SHP77 treated with DMSO at 0.1 percent for 48 hours (cell line): ENCODE measurements at places on chromosomes 12 and 14.

DNA sequence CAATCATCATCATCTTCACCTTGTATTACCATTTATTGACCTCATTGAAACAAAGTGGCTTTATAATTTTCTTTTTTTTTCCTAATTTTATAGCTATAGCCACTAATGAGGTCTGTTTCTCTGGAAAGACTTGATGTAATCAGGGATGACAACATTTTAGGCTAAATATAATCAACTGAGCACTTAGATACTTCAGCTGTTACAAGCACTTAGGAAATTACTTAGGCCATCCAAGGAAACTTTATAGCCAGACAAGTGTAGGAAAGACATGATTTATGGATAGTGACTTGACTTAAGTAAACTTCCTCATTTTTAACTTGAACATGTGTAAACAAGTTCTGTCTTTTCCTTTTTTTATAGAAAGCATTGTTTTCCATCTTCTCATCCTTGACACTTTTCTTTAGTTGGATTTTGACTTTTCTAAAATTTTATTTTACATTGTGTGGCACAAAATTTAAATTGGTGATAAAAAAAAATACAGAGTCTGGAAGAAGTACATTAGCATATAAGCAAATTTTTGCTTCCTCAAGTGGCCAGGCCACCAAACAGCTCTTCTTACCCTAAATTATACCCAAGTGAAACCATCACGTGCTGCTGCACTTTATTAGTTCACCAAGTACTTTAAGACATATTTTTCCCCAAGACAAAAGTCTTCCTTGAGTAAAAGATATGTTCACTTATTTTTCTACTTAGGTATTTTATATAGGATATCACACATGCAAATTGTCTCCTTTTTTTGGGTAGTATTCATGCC lies 15.1 kb downstream of the CPNE8 start:
- DNase-seq = no peak

- no peak for DNase-seq
Measured at GRCh38 chr12:5996459-5996858, 51.4 kb upstream of the ANO2 start.

GRCh38 chr12:94374124-94374523 lies 85.5 kb downstream of the CEP83 start:
- DNase-seq = no peak

- DNase-seq = no peak
Measured at GRCh38 chr12:71641390-71641789, 22.3 kb downstream of the ZFC3H1 start.

GRCh38 chr12:82810568-82810967 lies 123.9 kb downstream of the TMTC2 start:
- DNase-seq = no peak

- no peak for DNase-seq
Measured at GRCh38 chr14:75331471-75331870, 52.8 kb downstream of the FOS start.

- no peak for DNase-seq
Measured at GRCh38 chr14:68910540-68910939, 68.6 kb downstream of the ACTN1 start.

DNA sequence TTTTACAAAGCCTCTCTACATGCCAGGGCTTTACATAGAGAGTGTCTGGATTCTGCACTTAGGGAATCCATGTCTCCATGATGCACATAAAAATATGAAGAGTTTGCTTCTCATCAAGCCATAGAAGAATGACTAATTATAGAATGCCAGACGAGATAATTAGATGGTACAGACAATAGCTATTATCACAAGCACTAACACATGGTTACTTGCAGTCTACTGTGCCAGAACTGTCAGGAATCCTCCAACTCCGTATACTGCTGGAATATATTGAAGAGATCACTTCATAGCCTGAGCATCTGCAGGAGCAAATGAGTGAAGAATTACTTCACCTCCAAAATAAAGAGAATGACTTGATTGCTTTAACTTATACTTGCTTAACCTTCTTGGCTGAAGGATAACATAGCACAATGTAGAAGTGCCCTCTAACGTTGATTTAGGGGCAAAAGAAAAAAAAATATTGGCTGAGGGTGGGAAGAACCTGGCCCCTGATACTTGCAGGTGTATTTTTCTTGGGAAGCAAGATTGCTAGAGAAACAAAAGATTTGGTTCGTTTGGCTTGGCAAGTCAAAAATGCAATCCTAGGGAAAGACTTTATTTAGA lies 272.8 kb upstream of the FAR2 start:
- DNase-seq = no peak

GRCh38 chr12:48198672-48198971 lies 4.5 kb downstream of the OR10AD1 start:
- peak; percentile 8 for DNase-seq

GRCh38 chr12:130495156-130495555 lies 157.5 kb downstream of the PIWIL1 start:
- no peak for DNase-seq

- no peak for DNase-seq
Measured at GRCh38 chr12:132238488-132238854, 90.9 kb downstream of the GALNT9 start.

DNA sequence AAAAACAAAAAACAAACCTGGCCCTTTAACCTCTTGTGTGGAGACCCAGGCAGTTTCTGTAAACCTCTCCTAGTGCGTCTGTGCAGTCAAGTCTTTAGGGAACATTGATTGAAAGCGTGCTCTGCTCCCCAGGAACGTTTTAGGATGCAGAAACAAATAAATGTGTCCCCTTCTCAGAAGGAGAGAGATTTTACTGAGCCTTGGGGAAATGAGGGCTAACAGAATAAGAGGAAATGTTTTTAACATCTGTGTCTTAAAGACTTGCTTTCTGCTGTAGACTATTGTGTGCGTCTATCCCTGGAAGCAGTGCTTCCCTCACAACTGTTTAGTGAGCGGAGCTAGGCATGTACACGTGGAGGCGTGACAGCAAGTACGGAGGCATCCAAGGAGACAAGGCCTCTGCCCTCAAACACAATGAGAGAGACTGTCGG lies 54.3 kb downstream of the TECPR2 start:
- no peak for DNase-seq

DNA sequence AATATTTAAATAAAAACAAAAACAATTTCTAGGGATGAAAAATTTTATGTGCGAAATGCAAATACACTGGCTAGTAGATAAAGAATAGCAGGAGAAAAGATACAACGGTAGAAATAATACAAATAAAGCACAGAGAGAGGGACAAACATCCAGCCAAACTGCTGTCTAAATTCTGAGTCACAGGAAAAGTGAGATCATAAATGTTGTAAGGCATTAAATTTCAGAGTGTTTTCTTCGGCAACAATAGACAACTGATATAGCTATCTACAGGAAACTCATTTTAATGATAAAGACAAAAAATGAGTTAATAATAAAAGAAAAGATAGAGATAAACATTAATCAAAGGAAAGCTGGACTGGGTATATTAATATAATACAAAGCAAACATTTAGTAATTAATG lies 122.2 kb downstream of the NTS start:
- DNase-seq = no peak

DNA sequence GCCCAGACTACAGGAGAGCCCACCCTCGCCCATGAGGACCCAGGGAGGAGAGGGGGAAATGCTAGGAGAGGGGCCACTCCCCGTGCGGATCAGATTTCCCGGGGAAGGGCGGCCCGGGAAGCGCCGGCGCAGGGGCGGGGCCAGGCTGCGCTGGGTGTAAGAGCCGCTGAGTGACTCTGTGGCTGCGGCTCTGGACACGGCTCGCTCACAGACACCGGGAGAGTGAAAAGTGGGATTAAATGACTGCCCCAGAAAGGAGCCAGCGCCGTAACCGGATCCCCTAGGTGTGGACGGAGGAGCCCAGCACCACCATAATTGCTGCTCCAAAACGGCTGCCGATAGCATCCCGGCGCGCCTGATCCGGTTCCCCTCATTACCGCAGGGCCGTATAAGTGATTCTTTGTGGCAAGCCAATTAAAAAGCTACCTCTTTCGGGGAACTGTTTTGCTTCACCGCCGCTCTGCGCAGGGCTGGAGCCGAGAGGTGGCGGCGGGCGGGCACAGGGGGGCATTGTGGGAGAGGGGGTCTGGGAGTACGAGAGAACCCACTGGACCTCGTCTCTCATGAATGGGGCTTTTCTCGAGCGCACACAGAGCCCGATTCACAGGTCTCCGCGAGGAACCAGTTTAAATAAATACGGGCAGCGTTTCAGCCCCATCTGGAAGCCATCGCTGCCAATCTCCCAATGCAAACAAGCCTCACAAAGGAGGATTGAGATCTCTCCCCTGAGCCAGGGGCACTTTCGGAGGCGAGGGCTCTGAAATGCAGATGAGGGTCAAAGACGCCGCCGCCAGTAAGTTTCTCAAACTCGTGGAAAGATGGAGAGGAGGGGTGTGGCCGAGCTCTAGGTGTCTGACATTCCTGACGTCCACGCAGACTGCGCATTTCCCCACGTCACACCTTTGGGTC lies 2.5 kb downstream of the COL2A1 start:
- DNase-seq = no peak

DNA sequence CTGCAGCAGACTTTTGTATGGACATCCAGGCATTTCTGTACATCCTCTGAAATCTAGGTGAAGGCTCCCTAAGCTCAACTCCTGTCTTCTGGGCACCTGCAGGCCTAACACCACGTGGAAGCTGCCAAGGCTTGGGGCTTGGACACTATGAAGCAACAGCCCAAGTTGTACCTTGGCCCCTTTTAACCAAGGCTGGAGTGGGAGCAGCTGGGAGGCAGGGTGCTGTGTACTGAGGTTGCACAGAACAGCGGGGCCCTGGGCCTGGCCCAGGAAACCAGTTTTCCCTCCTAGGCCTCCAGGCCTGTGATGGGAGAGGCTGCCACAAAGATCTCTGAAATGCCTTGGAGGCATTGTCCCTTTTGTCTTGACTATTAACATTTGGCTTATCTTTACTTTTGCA lies 214.4 kb upstream of the LRIG3 start:
- no peak for DNase-seq
